ENCODE measurements at places on chromosomes 12 and 14. TPM values are rescaled to one million over a fixed set of nuclear protein-coding genes. Genes with fewer than 3 reads are reported as not detected.

The PUS7L gene
- total RNA-seq = 22.5 TPM

The FAM177A1 gene
- total RNA-seq = 64.5 TPM

The IL22 gene
- total RNA-seq = 8.4 TPM

The CNTN1 gene
- total RNA-seq = not detected

The FAM222A gene
- total RNA-seq = 1.2 TPM

The DPF3 gene
- total RNA-seq = not detected

The MED6 gene
- 80.4 TPM for total RNA-seq

The KRT78 gene
- not detected for total RNA-seq

The ST8SIA1 gene
- total RNA-seq = 1.7 TPM

The BCL11B gene
- 57.8 TPM for total RNA-seq

GRCh38 chr12:21065845-21066244 lies 65.1 kb upstream of the SLCO1B1 start:
- no peak for DNase-seq

GRCh38 chr14:98956181-98956580 lies 315.8 kb downstream of the BCL11B start:
- no peak for DNase-seq

GRCh38 chr14:96184737-96185136 lies 19.9 kb upstream of the BDKRB2 start:
- no peak for DNase-seq

- no peak for DNase-seq
These were observed 202.7 kb downstream of the FBXL14 start for GRCh38 chr12:1391722-1392121.

DNA sequence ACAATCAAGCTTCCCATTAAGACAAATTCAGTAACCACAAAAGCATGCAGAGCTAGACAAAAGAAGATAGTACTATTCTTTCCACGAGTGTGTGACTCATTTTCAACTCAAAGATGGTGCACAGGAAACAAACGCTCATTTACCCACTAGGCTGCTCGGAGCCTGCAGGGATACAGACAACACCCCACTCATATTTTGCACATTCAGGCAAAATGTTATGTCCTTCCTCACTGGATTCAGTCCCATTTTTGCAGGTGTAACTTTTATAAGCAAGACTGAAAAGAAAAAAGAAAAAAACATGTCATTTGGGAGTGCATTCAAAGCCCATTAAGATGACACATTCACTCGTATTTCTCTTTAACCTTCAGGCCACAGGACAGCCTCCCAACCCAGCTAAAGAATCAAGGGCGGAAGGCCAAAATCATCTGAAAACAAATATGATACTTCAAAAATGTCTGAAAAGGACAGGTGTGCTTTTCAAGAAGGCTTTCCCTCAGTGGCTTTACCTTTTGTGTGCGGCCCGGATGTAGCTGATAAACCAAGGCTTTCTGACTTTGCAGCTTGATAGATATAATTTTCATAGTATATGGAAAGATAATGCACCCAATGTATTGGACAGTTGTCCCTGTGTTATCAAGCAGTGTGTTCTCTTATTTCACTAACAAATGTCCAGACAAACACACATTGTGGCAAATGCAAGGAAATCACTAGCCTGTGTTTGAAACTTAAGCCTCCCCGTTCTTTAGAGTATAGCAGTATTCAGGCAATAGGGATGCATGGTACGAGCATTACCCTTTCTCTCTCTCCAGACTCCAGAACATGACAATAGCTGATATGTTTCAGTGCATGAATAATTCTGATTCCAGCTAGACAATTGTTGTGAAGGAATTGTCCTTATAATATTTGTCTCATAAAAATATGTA lies 147.8 kb upstream of the KRR1 start:
- DNase-seq = no peak

GRCh38 chr12:106878804-106879203 lies 76.9 kb upstream of the TMEM263 start:
- DNase-seq = no peak

DNA sequence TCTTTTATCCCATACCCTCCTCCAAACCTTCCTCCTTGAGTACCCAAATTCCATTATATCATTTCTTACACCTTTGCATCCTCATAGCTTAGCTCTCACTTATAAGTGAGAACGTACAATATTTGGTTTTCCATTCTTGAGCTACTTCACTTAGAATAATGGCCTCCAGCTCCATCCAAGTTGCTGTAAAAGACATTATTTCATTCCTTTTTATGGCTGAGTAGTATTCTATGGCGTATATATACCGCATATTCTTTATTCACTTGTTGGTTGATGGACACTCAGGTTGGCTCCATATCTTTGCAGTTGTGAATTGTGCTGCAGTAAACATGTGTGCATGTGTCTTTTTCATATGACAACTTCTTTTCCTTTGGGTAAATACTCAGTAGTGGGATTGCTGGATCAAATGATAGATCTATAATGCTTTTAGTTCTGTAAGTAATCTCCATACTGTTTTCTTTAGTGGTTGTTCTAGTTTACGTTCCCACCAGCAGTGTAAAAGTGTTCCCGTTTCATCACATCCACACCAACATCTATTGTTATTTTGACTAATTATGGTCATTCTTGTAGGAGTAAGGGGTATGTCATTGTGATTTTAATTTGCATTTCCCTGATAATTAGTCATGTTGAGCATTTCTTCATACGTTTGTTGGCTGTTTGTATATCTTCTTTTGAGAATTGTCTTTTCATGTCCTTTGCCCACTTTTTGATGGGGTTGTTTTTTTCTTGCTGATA lies 10.1 kb downstream of the RAB21 start:
- DNase-seq = no peak

DNA sequence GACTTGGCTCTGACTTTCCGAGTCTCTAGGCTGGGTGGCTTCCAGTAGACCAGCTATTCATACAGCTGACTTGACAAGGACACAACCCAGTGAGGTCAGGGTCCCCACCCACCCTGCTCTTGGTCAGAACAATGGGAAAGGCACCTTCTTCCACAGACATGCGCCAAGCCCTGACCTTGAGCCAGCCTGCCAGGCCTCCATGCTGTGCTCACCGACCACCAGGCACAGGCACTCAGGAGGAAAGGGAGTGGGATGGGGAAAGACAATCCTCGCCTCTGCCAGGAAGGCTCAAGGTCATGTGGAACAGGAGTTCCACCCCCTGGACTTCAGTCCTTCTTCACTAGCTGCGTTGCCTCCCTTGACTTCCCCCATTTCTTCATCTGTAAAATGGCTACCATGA lies 31.4 kb downstream of the GALNT16 start:
- DNase-seq = peak; percentile 20

DNA sequence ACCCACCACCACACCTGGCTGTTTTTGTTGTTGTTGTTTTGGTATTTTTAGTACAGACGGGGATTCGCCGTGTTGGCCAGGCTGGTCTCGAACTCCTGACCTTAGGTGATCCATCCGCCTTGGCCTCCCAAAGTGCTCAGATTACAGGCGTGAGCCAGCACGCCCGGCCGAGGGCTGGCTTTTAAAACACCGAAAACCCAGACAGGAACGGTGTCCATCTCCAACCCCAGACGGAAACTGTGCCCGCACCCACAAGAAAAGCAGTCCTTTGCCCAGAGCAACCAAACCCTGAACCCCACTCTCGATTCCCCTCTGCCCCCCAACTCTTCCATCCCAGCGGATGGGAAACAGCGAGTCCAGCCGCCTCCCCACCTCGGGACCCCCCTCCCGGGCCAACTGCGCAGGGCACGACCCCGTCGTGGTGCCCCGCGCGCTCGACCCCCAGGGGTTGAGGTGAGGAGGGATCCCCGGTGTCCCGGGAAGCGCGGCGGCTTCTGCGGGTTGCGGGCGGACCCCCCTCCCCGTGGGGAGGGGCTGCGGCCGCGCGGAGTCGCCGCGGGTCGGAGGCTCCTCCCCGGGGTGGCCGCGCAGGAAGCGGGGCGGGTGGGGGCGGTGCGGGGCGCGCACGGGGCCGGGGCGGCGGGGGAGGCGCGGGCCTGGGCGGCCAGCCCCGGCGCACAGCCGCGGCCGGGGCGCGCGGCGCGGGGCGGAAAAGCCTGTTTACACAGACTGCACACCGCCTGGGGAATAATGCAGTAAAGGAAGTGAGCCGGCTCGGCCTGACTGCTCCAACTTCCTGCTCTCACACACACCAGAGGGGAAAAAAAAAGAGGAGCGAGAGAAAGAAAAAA lies at the start of gene ELK3:
TSS of gene ELK3 (plus strand) at position 651 of the 851 bp plus-strand sequence.
- peak; percentile 59 for DNase-seq

GRCh38 chr12:103386451-103386850 lies 109.3 kb downstream of the C12orf42 start:
- DNase-seq = no peak

- DNase-seq = no peak
These were observed 620 bp downstream of the MMP17 start for GRCh38 chr12:131828671-131829355.

- DNase-seq = no peak
These were observed 19.5 kb upstream of the HAL start for GRCh38 chr12:96015672-96016071.

DNA sequence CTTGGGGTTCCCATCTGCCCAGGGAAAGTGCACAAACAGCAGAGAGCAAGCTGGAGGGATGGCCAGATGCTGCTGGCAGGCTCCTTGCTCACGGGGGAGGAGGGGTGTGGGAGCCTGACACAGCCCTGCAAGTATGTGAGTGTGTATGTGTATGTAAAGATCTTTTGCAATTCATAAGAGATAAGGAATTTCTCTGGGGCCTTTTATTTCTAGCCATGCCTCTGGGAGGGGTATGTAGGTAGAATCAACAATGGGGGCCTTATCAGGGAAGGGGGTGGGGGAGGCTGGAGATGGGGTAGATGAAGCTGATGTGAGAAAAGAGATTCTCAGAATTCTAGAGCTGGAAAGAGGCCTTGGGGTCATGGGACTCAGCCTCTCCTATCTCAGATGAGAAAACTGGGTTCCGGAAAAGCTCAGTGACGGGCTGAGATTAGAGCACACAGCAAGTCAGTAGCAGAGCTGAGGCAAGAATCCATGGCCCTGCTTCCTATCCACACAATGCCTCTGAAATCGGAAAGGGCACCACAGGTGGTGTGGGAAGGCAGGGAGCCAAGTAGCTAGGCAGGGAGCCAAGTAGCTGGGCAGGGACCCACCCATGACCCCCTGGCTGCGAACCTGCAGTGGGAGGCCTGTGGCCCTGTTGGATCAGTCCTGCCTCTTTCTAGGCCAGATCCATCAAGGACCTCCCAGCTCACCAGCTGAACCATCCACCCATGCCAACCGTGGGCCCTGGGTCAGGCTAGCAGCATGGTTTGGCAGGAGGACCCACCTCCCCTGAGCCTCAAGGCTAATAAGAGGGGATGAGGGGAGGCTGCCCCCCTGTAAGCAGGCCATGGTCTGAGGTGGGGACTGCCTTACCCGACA lies 54.7 kb downstream of the PLEKHG3 start:
- DNase-seq = no peak

GRCh38 chr12:664779-665092 lies 1.5 kb upstream of the NINJ2 start:
- no peak for DNase-seq

DNA sequence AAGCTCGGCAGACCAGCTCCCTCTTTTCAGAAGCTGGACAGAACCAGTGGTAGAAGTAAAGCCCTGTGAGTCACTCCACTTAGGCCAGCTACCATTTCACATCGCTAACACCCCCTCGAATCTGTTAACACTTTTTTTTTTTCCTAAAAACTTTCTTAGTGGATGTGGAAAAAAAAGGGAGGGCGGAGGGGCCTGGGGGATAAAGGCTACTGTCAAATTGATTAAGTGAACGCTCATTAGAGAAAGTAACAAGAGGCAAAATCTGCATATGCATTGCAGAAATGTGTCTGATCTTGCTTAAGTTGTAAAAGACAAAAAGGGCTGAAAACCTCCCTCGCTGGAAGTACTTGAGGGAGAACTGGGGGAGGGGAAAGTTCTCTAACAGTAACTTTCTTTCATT lies 86.6 kb upstream of the OTX2 start:
- DNase-seq = no peak

GRCh38 chr12:104825408-104825807 lies 132.7 kb downstream of the SLC41A2 start:
- no peak for DNase-seq

- peak; percentile 78 for DNase-seq
These were observed 139.6 kb downstream of the PRKCH start for GRCh38 chr14:61460718-61461611.

DNA sequence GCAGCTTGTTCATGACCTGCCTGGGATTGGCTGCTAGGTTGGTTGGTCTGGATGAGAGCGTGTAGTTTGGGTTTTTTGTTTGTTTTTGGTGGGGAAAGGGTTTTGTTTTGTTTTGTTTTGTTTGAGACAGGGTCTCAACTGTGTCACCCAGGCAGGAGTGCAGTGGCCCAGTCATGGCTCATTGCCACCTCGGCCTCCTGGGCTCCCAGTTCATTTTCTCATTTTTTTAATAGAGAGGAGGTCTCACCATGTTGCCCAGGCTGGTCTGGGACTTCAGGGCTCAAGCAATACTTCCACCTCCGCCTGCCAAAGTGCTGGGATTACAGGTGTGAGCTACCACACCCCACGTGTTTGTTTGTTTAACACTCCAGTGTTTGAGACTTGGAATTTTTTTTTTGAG lies 3.8 kb downstream of the DYNC1H1 start:
- no peak for DNase-seq

DNA sequence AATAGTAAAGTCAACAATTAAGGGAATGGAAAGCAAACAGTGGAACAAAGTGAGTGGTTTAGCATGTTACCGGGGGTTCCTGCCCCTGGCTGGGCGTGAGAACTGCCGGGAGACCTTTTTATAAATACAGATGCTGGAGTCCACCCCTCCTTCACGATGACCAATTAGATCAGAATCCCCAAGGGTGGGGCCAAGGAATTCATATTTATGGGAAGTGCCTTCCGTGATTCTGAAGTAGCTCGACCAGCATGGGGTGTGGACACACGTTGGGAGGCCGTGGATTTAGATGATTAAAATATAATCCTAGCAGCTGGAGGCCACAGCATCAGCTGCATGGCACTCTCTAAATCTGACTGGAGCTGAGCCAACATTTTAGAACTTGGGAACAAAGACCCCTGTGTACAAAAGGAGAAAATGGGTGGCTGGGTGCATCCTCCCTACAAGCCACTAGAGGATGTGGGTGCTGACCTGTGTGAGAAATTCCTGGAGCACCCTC lies 87.9 kb downstream of the SRRM4 start:
- no peak for DNase-seq

- DNase-seq = no peak
These were observed 127.4 kb downstream of the CACNA1C start for GRCh38 chr12:2179953-2180736.

- DNase-seq = no peak
These were observed 33.4 kb downstream of the LRTM2 start for GRCh38 chr12:1853716-1854115.

GRCh38 chr14:89534902-89535685 lies 118.1 kb upstream of the FOXN3 start:
- DNase-seq = no peak

GRCh38 chr14:54102051-54102456 lies 145.4 kb upstream of the BMP4 start:
- DNase-seq = no peak

DNA sequence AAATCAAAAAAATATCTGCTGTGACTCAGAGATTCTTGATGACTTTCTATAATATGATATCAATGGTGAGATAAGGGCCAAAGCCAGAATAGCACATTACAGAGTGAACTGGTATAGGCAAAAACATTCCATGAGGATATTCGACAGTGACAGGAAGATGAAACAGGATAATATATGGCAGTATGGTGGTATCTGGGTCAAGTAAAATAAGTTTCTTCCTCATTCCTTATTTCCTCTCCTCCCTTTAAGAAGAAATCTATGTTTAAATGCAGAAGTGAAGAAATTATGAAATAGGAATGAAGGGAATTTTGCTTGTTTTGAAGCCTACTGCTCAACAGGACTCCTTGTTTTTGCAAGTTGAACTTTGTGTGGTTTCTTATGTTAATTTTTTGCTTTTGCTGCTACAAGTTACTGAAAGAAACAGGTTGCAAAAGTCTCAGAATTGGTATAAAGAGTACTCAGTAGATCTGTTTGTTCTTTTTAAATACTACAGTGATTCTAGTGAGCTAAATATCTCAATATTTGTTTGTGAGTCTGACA lies 7.0 kb downstream of the ACSS3 start:
- DNase-seq = no peak

All from activated naive CD4-positive, alpha-beta T cell treated with anti-CD3 and anti-CD28 coated beads, Interleukin-2, amount 50 U/mL, for 72 hours (primary cell).